ENCODE measurements at places on chromosomes 13 and 19.

GRCh38 chr19:5932609-5933262, 18.7 kb downstream of the CAPS start:
- DNase-seq: no peak

- DNase-seq: no peak
Observed at GRCh38 chr13:72963762-72964161, 95.0 kb upstream of the KLF5 start.

- no peak for DNase-seq
Observed at GRCh38 chr19:17602217-17602616, 46.8 kb downstream of the COLGALT1 start.

DNA sequence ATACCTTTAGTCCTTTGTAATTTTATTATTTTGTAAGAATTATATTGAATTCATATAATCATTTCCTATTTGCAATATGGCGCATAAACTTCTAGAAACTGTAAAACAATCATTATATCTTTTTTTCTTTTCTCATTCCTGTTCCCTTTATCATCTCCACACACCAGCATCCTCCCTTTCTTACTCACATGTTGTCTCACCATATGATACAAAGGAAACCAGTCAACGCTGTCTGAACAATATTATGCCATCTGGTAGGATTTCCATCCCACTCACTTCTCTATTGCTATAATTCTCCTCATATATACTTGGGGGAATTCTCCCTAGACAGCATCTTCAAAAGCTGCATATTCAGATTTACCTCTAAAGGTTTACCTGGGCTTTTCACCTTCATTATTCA, 389.8 kb downstream of the NDFIP2 start:
- DNase-seq: no peak

- DNase-seq: no peak
Observed at GRCh38 chr13:96816261-96816660, 178.0 kb downstream of the OXGR1 start.

DNA sequence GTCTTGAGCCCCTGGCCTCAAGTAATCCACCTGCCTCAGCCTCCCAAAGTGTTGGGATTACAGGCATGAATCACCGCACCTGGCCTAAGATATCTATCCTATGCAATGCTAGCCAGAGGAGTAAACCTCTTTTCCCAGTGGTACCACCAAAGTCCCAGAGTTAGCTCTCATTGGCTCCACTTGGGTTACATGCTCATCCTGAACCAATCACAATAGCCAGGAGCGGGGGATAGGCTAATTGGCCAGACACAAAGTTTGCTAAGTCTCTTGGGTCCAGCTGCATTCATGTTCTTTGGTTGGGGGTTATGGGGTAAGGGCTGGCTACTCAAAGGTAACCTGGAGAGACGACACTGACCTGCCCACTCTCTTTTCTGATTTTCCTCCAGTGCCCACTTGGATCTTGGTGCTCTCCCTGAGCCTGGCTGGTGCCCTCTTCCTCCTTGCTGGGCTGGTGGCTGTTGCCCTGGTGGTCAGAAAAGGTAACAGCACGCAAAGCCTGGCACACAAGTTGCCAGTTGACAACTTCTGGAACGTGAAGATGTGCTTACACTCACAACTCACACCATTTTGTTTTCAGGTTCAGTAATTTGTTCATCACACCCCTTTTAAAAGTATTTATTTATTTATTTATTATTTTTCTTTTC, 7.8 kb downstream of the C19orf38 start:
- no peak for DNase-seq

All from stimulated activated CD4-positive, alpha-beta T cell treated with anti-CD3 and anti-CD28 coated beads, Interleukin-15, amount 100 ng/mL, for 1 hour (primary cell).